CD4-positive, alpha-beta memory T cell (primary cell): ENCODE measurements at places on chromosomes 16 and 17. TPM values are rescaled to one million over a fixed set of nuclear protein-coding genes. Genes with fewer than 3 reads are reported as not detected.
A peak's percentile ranks its signal among the peaks of the same experiment; 100 is the strongest.

DNA sequence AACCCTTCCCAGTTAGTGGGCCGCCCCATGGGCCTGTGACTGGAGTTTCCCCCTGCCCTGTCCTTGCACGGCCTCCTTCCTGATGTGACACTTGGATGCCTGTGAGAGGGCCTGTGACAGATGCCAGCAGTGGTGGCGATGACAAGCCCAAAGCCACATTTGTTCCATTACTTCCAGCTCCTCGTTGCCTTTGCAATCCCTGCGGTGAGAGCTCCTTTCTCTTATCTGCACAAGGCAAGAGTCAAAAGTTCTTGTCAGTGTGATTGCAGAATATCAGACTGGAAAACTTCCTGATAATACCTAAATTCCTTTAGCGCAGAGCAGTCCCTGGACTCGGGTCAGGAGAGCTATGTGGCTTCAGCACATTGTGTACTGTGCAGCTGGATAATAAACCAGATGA lies 54.4 kb upstream of the ARHGAP44 start:
- no peak for DNase-seq

IRF8 gene
- total RNA-seq = 1.4 TPM

GRCh38 chr16:87826798-87827587 lies 42.3 kb downstream of the SLC7A5 start:
- no peak for DNase-seq

DNA sequence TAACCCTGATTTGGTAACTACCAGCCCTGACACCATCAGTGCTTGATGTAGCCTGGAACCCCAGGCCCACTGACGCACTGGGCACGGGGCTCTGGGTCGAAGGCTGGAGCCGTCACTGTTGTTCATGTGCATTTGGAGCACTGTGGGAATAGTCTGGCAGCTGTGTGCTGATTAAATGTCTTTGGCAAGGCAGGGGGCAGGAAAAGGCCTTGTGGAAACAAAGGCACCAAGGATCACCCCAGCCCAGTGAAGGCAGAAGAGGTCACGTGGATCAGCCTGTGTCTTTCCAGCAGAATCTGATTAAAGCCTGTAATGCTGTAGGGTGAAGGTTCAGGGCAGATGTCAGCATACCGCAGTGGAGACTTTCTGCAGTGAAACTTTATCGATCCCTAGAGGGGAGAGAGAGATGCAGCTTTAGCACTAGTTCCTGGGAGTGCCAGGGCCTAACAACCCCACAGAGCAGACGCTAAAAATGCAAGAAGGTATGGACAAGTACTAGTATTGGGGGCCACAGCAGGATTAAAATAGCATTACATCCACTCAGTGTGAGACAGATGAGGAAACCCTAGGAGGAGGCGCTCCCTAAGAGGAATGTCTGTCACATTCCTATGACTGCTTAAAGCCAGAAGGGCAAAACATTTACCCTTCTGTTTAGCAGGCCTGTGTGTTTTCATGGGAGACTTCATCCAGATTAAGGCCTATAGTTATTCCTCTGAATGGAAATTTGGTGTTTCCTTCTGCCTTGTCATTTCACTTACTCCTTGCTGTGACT lies 9.7 kb downstream of the ZNHIT3 start:
- DNase-seq = no peak

GRCh38 chr17:37818689-37819088 lies 73.8 kb upstream of the HNF1B start:
- DNase-seq = no peak

CCL5 gene
- total RNA-seq = 279 TPM

NPIPB6 gene
- total RNA-seq = 4.5 TPM

DNA sequence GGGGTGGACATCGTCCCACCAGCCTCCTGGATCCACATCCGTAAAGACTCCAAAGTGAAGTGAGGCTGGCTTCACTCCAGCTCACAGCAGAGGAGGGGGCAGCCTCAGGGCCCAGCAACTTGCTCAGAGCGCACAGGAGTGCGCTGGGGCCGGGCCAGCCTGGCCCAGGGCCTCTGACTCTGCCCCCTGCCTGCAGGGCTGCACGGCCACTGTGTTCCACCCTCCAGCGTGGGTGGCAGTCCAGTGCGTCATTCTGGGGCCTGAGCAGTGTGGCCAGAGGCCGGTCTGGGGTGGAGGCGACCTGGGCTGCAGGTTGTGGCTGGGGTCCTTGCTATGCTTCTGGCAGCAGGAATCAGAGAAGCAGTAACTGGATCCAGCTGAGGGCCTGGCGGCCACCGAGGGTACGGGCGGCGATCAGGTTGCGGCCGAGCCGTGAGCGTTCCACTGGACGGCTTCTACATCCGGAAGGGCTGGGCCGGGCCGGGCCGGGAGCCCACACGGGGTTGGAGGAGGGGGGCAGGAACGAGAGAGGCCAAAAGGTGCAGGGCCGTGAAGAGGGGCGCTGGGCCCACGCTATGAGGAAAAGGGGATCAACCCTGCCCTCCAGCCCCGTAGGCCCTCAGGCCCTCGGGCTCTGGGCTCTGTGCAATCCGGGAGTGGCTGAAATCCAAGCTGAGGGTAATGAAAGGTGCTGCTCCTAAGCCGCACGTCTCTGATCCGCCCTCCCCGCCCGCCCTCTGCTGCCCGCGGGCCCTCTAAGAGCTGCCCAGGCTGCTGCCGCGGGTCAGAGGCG lies at the start of gene FSCN2:
TSS of gene FSCN2 (plus strand) at position 787 of the 793 bp plus-strand sequence. CDS start 155 bp downstream, outside the sequence.
- no peak for DNase-seq

- DNase-seq = no peak
Measured at GRCh38 chr17:55990332-55991006, 162.8 kb upstream of the ANKFN1 start.

TMEM220 gene
- total RNA-seq = 3.0 TPM

GRCh38 chr16:88685156-88686061 lies 898 bp downstream of the SNAI3 start:
- peak; percentile 49 for DNase-seq

DNA sequence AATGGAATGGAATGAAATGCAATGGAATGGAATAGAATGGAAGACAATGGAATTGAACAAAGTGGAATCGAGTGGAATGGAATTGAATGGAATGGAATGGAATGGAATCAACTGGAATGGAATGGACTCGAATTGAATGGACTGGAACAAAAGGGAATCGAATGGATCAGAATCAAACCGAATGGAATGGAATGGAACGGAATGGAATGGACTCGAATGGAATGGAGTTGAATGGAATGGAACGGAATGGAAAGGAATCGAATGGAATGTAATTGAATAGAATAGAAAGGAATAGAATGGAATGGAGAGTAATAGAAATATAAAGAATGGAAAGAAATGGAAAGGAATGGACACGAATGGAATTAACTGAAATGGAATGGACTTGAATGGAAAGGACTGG lies 475.2 kb upstream of the WSB1 start:
- DNase-seq = no peak

DNA sequence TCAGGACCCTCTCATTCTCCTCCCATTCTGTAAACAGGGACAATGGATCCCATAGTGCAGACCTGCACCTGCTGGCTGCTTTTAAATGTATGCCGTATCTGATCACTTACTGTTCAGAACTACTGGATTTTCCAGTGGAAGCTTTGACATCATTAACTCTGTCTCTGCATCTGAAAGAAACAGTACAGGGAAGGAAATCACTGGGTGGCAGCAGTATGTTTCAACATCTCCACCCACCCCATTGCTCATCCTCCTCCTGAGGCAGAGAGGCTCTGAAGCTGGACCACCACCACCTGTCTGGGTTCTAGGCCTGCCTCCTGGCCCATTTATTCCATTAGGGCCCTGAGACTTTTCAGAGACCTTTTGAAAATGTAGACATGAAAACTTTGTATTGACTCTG lies 2.6 kb downstream of the CCL15 start:
- no peak for DNase-seq

ABCA10 gene
- total RNA-seq = 4.6 TPM

DNA sequence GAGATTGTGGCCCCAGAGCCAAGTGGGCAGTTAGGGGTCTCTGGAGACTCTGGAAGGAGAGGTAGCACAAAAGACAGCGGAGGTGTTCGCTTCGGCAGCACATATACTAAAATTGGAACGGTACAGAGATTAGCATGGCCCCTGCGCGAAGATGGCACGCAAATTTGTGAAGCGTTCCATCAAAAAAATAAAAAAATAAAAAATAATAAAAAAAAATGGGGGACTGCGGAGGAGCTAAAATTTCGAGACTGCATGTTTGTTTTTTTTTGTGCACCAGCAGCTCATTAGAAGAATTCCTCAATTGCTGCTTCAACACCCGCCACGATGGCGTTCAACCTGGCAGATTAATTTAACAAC lies 39.1 kb downstream of the IGF2BP1 start:
- no peak for DNase-seq

DNA sequence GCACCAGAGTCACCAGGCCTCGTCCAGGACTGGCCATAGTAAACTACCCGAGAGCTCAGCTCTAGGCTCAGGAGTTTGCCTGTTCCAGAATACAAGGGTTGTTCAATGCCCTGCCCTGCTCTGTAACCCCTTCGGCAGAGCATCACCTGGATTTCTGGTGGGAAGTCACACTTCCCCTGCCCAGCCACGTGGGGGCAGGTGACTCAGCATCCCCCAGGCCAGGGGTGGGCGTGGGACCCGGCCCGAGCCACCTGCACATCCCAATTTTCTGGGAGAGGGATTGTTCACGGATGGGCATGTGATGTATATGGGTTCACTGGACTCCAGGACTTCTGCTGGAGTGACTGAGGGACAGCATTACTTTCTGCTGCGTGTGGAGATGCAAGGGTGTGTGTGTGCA lies 25.8 kb downstream of the COX4I1 start:
- no peak for DNase-seq

UBE2G1 gene
- total RNA-seq = 56.9 TPM

DNA sequence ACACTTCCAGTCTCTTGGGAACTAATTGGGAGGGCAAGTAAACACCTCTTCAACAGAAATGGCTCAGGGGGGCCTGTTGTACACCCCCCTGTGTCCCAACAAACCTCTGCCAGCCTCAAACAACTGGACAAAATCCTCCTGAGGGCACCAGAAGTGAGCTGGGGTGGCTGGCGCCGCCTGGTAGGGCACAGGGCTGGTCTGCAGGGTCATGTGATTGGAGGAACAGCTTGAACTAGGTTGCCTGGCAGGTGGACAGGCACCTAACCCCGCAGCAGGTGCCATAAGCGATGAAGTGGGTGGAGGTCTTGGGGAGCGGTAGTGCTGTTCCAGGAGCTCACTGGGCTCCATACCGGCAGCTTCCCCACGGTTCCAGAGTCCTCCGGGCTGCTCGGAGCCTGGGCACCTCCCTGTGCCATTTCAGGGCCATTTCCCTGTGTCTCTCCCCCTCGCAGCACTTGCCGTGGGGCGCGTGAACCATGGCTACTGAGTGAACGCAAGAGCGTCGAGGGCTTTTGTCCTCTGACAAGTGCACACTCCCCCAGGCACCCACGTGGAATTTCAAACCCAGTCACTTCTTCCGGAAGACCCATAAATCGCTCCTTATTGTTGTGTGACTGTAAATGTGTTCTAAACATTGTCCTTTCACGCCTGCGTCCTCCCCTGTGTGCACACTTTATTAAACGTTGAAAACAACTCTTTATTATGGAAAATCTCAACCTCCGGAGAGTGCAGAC lies 101.5 kb downstream of the SEC14L1 start:
- DNase-seq = no peak

DNA sequence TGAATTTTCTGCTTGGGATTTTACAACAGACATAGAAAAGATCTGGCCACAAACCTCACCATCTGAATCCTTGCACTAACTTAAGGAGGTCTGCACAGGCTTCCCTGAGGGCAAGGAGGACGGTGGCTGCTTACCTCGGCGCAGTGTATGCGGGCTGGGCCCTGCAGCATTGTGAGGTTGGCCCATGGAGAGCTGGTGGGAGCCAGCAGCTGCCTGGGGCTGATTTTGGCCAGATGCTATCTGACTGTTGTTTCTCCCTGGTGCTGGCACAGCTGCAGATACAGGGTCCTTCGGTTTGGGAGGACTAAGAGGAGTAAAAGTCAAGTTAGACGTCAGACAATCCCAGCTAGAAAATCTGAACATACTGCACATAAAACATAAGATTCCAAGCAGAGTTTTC lies 79.8 kb downstream of the ARHGAP17 start:
- DNase-seq = no peak

DNA sequence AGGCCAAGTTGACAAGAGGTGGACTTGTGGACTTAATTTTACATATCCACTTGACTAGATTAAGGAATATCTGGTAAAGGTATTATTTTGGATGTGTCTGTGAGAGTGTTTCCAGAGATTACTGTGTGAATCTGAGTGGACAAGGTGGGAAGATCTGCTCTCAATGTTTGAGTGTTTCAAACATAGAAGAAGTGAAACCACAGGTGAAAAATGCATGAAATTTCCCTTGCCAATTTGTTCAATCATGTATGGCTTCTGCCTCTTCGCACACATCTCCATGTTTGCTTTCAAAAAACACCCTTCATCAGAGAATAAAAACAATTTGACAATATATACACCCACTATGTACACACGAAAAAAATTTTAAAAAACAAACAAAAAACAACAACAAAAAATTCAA lies 152.7 kb downstream of the SALL1 start:
- DNase-seq = no peak

- no peak for DNase-seq
Measured at GRCh38 chr17:45991341-45991740, 7.7 kb upstream of the STH start.

SYT17 gene
- total RNA-seq = not detected

DNA sequence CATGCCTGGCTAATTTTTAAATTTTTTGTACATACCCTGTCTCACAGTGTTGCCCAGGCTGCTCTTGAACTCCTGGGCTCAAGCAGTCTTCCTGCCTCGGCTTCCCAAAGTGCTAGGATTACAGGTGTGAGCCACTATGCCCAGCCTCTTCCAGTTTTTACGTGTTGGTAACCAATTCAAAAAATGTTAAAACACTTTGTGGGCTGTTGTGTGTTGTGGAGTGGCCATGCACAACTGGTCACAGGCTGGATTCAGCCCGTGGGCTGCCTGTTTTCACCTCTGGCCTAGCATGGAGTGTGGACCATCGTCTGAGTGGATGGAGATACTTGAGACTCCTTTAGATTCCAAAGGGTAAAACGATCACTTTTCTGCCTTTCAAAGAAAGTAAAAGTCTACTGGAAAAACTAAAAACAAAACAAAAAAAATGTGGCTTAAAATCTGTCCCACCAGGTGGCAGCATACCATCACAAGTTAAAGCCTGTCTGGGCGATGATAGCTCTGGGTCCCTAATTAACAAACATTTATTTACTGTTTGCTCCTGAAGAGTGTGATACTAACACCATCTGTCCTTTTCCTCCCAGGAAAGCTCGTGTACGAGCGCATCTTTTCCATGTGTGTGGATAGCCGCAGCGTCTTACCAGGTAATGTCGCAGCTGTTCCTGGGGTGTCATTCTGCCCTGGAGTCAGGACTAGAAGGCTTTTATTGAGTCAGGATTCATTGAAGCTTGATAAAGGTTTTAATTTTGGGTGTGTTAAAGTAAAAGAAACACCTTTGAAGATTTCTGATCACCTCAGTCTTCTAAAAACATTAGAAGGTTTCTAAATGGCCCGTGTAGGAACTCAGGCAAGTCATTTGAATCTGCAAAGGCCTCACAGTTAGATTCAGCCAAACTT lies 45.8 kb downstream of the VPS35L start:
- peak; percentile 43 for DNase-seq

NOXO1 gene
- total RNA-seq = 0.84 TPM

SLC16A13 gene
- 13.7 TPM for total RNA-seq

TBC1D3C gene
- total RNA-seq = not detected

UTS2R gene
- total RNA-seq = not detected

FSCN2 gene
- total RNA-seq = 0.75 TPM
